ENCODE measurements at places on chromosomes 1 and 21. TPM values are rescaled to one million over a fixed set of nuclear protein-coding genes. Genes with fewer than 3 reads are reported as not detected.

Gene IL19
- not detected for total RNA-seq

Gene KRTAP7-1
- not detected for total RNA-seq

GRCh38 chr1:51990478-51990965 is at the start of gene RAB3B:
RAB3B (minus strand) TSS chr1:51990700; CDS start chr1:51977117, 13,583 bp downstream.
- H3K27ac ChIP-seq = no peak within 1 kb of the TSS
- DNase-seq = no peak
- H3K27me3 ChIP-seq = no peaks in the 10 kb centered on the region
- H3K4me1 ChIP-seq = no peaks in the 10 kb centered on the region
- no peaks in the 10 kb centered on the region for H3K36me3 ChIP-seq

GRCh38 chr1:51642739-51643142 is 25.8 kb downstream of the OSBPL9 start:
- H3K4me3 ChIP-seq = no peak overlapping the region
- H3K4me1 ChIP-seq = peaks cover 71% of the 10 kb centered on the region
- H3K27ac ChIP-seq = peak overlapping the region; percentile 68
- H3K36me3 ChIP-seq = no peaks in the 10 kb centered on the region
- DNase-seq = no peak
- no peaks in the 10 kb centered on the region for H3K27me3 ChIP-seq

DNA sequence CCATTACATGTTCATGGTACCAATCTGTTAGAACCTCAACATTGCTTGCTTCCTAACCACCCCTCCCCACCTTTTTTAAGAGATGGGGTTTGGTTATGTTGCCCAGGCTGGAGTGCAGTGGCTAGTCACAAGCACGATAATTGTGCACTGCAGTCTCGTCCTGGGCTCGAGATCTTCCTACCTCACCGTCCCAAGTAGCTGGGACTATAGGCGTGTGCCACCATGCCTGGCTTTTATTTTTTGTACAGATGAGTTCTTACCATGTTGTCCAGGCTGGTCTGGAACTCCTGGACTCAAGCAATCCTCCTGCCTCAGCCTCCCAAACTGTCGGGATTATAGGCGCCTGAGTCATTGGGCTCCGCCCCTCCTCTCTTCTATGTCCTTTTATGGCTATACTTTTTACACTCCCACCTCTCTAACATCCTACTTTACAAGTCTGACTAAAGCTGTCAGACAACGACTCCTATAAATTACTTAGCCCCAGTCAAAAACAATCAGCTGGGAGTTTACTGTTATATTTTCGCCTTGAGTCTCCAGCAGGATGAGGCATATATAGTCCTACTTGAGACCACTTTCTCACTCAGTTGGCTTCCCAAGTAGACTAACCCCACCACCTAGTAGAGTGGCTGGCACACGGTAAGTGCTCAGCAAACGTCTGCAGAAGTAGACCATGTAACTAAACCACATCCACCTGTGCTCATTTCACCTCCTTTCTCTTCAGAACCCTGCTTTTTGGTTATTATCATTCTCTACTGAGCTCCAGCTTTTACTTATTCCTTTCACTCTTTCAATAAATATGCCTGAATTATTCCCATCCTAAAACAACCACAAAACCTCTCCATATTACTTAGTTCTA is 13.8 kb downstream of the ENSA start:
- peaks cover 56% of the 10 kb centered on the region for H3K4me1 ChIP-seq
- no peak for DNase-seq
- H3K4me3 ChIP-seq = no peak overlapping the region
- no peaks in the 10 kb centered on the region for H3K27me3 ChIP-seq

- no peaks in the 10 kb centered on the region for H3K36me3 ChIP-seq
- H3K27ac ChIP-seq = no peak overlapping the region
- DNase-seq = no peak
- H3K27me3 ChIP-seq = no peaks in the 10 kb centered on the region
- no peaks in the 10 kb centered on the region for H3K4me1 ChIP-seq
Measured at GRCh38 chr1:154663471-154664060, 55.6 kb upstream of the ADAR start.

Measured in thoracic aorta (tissue), 2 donors.